ENCODE measurements at places on chromosomes 5 and 9.

DNA sequence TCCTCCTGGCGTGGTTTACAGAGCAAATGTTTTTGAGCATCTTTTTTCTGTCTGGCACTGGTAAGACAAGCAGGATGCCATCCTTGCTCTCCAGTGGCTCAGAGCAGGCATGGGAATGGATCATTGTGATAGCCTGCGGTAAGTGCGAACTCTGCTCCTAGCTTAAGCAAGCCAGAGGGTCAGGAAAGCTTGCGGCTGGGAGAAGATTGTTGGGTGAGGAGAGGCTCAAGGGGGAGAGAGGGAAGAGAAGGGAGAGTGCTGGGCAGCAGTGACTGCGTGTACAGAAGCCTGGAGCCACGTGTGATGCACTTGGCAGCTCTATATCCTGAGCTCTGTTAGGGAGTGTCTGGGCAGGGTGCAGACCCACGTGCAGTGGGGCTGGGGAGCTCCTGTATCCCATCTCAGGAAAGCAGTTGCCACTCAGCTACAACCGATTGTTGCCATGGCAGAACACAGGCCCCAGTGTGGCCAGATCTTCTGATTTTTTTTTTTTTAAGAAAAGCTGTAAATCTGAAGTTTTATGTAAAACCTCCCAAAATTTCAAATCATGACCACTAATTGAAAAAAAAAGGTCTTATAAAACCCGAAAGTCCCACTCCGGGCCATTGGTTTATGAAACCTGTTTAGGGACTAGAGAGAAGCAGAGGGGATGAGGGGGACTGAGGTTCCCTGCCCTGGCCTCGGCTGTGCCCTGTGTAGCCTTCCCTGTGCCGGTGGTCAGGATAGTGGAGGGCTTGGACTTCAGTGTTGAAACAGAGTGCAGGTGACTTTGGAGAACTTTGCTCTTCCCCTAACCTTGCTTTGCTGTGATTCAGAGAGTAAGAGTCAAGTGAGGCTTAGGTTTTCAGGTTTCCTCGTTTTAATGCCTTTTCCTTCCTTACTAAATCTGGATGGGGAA, 67.3 kb downstream of the ZNF618 start:
- no peak for DNase-seq

- no peak for DNase-seq
Measured at GRCh38 chr9:33315371-33315770, 25.1 kb downstream of the NFX1 start.

- no peak for DNase-seq
Measured at GRCh38 chr9:123217128-123217654, 51.2 kb downstream of the STRBP start.

GRCh38 chr5:1540831-1541701, 17.3 kb upstream of the LPCAT1 start:
- DNase-seq = no peak

GRCh38 chr5:169702693-169703481, 65.8 kb downstream of the DOCK2 start:
- DNase-seq = no peak
